Fibroblast of skin of left biceps (primary cell): ENCODE measurements at places on chromosomes 4 and X.
A peak's percentile ranks its signal among the peaks of the same experiment; 100 is the strongest.

- no peak for DNase-seq
Measured at GRCh38 chrX:134013524-134013923, 28.1 kb upstream of the GPC3 start.

DNA sequence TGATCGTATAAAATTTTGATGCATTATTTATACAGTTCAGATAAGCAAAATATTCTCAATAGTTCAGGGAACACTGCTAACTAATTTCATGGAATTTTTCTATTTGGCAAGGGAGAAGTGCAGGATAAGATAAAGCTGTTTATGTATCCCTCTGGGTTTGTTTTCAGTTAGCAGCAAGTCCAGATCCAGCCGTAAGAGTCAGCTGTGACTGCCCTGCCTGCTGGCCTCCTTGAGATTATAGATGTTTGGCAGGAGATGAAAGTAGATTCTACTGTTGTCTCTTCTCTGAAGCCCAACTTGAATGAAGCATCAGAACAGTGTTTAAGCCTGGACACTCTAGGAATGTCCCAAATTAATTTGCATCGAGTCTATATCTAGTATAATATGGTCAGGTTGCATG lies 29.5 kb downstream of the ANTXR2 start:
- no peak for DNase-seq

GRCh38 chrX:136115126-136115903 lies 32.0 kb upstream of the FHL1 start:
- DNase-seq, result peak; percentile 54

DNA sequence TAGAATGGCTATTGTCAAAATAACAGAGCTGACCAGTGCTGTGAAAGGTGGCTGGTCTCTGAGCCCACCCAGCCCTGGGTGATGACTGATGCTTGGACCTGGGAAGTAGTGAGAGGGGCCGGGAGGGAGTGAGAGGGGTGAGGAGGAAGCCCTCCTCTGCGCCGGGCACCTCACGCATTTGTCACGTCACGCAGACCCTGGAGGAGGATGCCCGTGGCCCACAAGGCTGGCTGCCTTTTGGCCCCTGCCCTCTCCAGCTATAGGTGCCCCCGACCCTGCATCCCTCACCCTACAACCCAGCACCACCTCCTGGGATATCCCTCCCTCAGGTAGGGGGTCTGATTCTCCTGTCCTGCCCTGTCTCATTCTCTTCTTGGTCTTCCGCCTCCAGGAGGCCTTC lies 207.4 kb downstream of the AFAP1 start:
- DNase-seq, result no peak

GRCh38 chrX:110397904-110398303 lies 39.3 kb downstream of the RTL9 start:
- DNase-seq, result no peak

DNA sequence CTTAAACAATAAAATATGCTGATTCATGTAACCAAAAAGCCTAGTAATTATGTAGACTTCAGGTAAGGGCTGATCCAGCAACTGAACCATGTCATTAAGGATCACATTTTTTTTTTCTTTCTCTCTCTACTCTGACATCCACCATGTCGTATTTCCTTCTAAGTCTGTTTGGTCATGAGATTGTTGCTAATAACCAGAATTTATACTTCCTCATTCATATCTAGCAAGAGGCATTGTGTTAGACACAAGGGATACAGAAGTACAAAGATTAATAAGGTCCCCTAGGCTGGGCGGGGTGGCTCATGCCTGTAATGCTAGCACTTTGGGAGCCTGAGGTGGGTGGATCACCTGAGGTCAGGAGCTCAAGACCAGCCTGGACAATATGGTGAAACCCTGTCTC lies 24.1 kb downstream of the PHEX start:
- no peak for DNase-seq

- peak; percentile 98 for DNase-seq
Measured at GRCh38 chr4:86593688-86594558, at the start of gene PTPN13. TSS of gene PTPN13 (plus strand) at chr4:86594315. CDS start at chr4:86635257, 40,942 bp downstream.

GRCh38 chrX:44253575-44253942 lies 89.9 kb downstream of the EFHC2 start:
- no peak for DNase-seq

DNA sequence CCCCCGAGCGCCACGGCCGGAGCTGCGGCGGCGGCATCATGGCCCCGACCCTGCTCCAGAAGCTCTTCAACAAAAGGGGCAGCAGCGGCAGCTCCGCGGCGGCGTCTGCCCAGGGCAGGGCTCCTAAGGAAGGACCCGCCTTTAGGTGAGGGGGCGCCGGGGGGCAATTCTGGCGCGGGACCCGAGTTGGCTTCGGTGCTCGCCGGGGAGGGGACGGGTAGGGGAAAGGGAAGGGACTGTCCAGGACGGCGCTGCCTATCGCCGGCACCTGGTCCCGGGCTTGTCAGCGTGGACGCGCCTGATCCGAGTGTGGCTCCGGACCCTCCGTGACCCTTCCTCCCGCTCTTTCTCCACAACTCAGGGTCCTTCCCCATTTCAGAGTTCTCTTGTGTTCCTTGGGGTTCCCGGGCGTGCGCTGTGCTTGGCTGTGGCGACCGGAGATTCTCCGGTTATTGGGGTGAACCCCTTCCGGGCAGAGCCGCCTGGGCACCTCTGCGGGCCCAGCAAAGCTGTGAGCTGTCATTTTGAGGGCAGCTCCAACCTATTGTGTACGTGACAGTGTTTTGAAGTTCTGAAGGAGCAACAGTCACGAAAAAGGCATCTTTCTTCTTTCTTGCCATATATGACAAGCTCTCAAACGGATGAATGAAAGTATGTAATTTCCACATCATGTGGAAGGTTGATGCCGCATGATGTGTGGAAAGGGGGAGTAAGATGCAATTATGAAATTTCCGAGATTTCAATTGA lies 522 bp downstream of the FNIP2 start:
- DNase-seq, result no peak

GRCh38 chr4:139709660-139710059 lies 44.0 kb downstream of the MGST2 start:
- DNase-seq, result no peak

DNA sequence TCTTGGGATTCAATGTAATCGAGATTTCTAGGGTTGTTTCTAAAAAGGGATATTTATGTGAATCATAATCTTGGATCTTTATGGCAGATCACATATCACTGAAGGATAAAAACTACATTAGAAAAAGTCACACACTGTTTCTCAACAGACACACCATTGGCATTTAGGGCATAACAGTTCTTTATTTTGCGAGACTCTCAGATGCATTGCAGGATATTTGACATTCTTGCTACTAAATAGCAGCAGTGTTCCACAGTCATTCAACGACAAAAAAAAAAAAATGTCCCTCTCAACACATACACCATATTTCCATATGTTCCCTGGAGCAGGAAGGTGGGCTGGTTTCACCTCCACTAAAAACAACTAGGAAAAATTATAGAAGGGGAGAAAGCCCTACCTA lies 243.4 kb upstream of the PCDH18 start:
- DNase-seq, result no peak

DNA sequence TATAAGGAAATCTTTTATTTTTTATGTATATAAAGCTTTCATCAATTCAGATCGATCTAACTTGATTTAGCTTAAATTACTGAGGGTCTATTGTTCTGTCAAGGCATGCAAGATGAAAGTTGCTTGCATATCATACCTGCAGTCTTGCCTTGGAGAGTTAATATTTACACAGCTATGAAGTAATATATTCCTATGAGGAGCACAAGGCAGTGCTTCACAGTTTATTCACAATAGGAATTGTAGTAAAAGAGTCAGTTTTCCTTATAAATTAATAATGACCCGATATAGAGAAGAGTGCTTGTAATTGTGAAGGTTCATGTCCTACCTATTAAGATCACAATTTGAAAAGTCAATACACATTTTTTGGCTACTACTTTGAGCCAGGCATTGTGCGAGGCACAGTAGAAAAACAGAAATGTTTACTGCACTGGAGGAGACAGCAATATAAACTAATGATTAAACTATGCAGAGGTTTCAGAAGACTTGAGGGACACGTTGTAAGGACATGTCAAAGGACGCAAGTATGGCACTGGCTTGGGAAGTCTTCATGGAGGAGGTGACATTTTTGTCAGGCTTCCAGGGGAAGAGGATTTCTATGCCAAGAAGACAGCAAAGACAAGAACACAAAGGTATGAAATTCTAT lies 38.8 kb downstream of the REELD1 start:
- DNase-seq, result no peak

DNA sequence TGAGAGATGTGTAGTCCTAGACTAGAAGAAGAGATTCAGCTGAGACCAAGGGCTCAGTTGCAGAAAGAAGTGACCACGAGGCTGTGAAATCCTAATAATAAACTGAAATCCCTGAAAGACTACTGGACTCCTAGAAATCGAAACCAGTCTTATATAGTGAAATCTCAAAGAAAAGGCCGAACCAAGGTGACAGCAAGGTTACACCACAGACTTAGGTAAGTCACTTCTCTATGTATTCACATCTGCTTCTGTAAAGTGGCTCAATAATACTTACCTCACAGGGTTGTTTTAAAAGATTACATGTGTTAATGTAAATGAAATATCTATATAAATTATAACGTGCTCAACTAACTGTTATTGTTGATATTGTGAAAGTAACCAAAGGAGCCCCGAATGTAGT lies 60.3 kb downstream of the ARSJ start:
- DNase-seq, result no peak

DNA sequence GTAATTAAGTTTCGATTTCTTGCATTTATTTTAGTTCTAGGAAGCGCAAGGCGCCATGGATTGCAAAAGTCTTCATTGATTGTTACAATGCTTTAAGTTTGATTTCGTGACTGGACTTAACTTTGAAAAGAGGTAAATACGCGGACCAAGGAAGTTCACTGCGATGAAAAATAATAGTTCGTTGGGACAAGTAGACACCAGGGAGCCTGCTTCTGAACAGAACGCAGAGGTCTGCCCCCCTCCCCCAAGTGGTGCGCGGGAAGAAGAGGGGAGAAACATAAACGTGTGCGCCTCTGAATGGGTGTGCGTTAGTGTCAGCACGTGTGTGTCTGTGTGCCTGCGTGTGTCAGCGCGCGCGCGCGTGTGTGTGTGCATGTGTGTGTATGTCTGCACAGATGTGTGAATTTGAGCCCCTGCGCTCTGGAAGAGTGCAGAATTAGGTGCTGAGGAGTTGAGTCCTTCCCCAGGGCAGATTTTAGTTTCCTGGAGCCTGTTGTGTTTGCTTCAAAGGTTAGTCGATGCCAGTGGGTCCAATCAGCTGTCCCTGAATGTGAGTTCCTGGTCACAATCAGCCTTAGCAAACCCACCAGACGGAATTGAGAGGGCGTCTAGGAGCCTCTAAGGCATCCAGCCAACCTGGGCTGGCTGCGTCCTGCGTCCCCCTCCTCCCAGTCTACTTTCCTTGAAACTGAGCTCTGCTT lies 5.8 kb upstream of the POU4F2 start:
- no peak for DNase-seq

DNA sequence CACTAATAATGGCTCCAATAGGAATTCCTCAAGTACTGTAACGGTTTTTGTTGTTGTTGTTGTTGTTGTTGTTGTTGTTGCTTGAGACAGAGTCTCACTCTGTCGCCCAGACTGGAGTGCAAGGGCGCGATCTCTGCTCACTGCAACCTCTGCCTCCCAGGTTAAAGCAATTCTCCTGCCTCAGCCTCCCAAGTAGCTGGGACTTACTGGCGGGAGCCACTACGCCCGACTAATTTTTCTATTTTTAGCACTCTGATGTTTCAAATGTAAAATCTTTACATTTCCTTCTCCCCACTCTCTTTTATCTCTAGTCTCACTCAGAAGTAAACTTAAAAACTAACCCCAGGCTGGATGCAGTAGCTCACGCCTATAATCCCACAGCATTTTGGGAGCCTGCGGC lies 8.0 kb downstream of the ANKRD17 start:
- no peak for DNase-seq

DNA sequence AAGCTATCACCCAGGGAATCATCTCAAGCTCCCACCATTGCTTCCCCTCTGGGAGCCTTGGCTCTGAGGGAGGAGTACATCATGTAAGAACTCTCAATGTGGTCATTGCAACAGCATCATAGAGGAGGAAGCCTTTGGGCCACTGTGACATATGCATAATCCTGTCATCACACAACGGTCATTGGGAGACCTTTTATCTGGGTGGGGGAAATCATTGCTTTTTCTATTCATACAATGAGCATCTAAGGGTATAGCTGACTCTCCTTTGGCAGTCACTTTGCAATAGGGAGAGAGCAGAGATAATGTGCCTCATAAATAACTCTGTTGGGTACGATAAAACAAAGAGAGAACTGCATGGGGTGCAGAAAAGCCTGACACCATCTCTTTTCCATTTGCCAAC lies 155.2 kb upstream of the KCNIP4 start:
- no peak for DNase-seq

GRCh38 chrX:16797358-16797757 lies 11.1 kb downstream of the TXLNG start:
- no peak for DNase-seq

- DNase-seq, result no peak
Measured at GRCh38 chr4:173191623-173192041, 23.0 kb downstream of the GALNT7 start.
